ENCODE measurements at places on chromosomes 5 and 9.

- no peak for DNase-seq
Observed at GRCh38 chr5:160188141-160189015, 40.9 kb upstream of the FABP6 start.

- no peak for DNase-seq
Observed at GRCh38 chr9:101418518-101419430, 16.8 kb downstream of the ALDOB start.

DNA sequence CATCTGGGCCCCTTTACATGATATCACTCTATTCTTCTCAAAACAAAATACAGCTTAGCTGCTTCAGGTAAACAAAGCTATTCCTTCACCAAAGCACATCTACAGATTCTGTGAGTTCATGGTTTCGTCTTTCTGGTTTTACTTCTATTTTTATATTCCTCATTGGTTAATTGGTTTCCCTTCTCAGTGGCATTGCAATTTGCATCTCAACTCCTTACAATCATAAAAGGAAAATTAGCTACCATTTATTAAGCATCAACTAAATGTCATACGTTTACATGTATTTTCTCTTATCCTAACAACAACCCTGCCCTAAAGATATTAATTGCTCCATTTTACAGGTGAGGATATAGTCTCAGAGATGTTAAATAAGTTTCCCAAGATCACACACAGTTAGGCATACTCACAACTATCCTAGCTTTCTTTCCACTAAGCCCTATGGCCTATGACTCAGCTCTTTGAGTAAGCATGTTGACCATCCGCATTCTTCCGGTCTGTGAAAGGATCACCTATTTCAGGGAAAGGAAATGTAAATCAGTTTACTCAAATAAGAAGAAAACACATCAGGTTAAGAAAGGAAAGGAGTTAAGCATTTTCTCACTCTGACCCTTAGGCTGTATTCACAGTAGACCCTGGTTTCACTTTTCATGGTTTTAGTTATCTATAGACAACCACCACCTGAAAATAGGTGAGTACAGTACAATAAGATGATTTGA lies 146.1 kb downstream of the CAAP1 start:
- DNase-seq: no peak

DNA sequence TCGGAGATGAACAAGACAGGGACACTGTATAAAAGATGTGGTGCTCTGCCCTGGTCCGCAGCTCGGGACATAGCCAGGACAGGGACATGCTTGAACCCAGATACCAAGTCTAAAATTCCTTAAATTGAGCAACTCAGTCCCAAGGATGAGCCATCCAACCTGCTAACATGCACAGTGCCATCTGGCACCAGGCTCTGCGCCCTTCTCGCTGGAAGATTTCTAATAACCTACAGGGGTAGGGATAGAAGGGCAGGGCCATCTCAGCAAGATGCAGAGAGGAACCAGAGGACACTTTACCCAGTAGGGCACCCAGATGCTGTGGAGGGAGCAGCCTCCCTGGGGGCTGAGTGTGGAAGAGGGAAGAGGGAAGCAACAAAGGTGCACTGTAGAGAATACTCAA lies 60.1 kb downstream of the SEMA4D start:
- no peak for DNase-seq

DNA sequence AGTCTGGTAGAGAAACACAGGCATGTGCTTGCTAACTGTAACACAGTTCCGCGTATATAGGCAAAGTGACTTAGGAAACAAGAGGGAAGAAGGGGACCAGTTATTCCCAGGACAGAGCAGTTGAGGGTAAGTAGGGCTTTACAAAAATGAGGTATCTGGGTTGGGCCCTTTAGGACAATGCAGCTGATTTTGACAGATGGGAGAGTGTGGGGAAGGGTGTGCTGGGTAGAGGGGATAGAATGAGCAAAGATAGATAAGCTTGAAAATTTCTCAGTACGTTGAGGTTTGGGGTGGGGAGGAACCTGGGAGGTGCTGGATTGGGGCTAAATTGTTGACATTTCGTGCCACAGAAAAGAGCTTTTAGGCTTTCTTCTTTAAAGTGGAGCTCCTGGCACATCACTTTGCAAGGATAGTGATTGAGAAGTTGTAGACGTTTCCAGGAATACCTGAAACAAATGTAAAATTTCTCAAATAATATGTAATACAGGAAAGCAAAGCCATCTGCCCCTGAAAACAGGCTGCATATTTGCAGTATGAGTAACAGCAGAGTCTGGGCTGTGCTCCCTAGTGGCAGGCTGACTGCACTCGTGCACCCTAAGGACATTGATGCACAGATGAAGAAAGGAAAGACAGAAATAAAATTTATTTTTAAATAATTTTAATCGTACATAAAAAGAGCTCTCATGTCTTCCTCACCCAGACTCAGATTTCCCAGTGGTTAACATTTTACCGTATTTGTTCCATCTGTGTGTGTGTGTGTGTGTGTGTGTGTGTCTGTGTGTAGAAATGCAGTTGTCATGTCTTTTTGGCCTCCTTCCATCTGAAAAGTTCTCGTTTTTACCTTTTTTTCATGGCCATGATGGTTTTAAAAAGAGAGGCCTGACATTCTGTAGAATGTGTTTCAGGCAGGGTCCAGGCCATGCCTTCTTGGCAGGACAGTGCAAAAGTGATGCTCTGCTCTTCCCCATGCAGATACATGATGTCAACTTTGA lies 144.9 kb upstream of the DMRT1 start:
- DNase-seq: no peak

GRCh38 chr9:110110154-110110553 lies 97.8 kb downstream of the C9orf152 start:
- no peak for DNase-seq

DNA sequence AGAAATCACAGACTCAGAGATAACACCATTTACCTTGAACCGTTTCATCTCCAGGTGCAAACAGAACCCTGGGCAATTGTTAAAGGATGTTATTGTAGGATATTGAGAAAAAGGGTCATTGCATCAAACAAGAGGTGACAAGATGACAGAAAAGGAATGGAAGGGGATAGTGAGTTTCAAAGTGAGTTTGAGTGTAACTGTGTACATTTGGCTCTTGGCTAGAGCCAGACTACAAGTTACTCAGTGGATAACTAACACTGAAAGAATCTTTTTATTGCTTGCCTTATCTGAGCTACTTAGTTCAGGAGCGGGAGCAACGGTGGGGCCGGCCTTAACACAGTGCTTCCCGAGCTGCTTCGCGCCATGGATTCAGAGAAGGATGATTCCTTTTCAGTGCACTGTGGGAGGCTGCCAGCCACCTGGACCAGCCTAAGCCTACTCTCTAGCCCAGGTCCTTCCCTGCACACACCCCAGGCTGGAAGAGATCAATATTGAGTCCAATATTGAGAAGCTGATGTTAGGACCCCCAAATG lies 193.4 kb downstream of the ATPSCKMT start:
- no peak for DNase-seq

GRCh38 chr9:100394032-100394695 lies 32.8 kb upstream of the MSANTD3 start:
- DNase-seq: no peak

- no peak for DNase-seq
Observed at GRCh38 chr5:156526081-156526925, 199.3 kb downstream of the SGCD start.

DNA sequence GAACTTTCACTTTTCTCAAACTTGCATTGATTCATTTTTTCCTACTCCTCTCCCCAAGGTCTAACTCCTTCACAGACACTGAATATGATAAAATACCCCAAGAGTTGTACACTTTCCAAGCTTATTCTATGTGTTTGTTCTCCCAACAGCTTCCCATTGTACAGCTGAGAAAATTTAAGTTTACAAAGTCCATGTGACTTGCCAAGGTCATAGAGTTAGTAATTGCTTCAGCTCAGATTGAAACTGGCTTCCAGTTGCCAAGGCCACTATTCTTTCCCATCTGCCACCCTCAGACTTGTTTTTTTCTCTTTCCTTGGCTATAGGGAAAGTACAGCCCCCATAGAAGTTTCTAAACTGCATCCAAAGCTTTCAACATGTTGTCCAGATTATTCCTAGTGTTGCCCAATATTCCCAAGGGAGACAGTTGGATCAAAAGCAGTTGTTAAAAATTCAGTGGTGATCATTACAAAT lies 34.8 kb downstream of the TNFSF8 start:
- no peak for DNase-seq

DNA sequence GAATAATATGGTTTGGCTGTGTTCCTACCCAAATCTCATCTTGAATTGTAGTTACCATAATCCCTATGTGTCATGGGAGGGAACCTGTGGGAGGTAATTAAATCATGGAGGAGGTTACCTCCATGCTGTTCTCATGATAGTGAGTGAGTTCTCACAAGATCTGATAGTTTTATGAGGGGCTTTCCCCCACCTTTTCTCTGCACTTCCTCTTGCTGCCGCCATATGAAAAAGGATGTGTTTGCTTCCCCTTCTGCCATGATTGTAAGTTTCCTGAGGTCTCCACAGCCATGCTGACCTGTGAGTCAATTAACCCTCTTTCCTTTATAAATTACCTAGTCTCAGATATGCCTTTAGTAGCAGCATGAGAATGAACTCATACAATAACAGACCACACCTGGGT lies 63.7 kb upstream of the PRR16 start:
- DNase-seq: no peak

GRCh38 chr5:107470295-107470582 lies 200.5 kb downstream of the EFNA5 start:
- DNase-seq: no peak

DNA sequence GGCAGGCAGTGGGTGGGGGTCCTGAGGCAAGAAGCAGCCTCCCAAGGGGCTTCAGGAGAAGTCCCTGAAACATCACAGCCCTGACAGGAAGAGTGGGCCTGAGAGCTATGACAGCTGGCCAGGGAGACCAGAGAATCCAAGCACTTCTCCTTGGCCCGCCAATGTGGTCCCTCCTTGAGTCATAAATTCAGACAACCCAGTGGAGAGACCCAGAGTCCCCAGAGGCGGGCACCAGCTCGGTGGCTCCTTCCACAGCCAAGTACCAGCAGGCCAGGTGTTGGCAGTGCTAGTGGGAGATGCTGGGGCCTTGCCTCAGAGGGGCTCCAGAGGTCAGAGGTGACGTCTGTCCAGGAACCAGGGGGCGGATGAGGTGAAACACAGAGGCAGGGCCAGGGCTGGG lies 1.6 kb upstream of the DOK3 start:
- no peak for DNase-seq

GRCh38 chr9:125396799-125397198 lies 135.2 kb downstream of the GAPVD1 start:
- no peak for DNase-seq

- no peak for DNase-seq
Observed at GRCh38 chr5:17910318-17910717, 276.1 kb downstream of the TAF11L14 start.

GRCh38 chr5:165497707-165498106 lies 1992.3 kb downstream of the MAT2B start:
- no peak for DNase-seq

GRCh38 chr5:68949256-68949655 lies 144.6 kb upstream of the SLC30A5 start:
- no peak for DNase-seq

- DNase-seq: no peak
Observed at GRCh38 chr5:55509097-55509496, 25.7 kb downstream of the PLPP1 start.

- DNase-seq: no peak
Observed at GRCh38 chr9:84670138-84671041, 861 bp downstream of the NTRK2 start.

Data from stimulated activated CD8-positive, alpha-beta memory T cell treated with anti-CD3 and anti-CD28 coated beads, Interleukin-4, amount 100 ng/mL, for 1 hour (primary cell).